ENCODE measurements at places on chromosomes 7 and 10.

GRCh38 chr10:71314028-71314693 lies 4.9 kb upstream of the SLC29A3 start:
- peak; percentile 41 for DNase-seq

- DNase-seq, result peak; percentile 42
These were observed 77.9 kb downstream of the SNX10 start for GRCh38 chr7:26369593-26369992.

GRCh38 chr10:102511583-102512274 lies 8.0 kb downstream of the SUFU start:
- DNase-seq, result no peak

GRCh38 chr7:110750931-110751605 lies 339.9 kb upstream of the LRRN3 start:
- no peak for DNase-seq

DNA sequence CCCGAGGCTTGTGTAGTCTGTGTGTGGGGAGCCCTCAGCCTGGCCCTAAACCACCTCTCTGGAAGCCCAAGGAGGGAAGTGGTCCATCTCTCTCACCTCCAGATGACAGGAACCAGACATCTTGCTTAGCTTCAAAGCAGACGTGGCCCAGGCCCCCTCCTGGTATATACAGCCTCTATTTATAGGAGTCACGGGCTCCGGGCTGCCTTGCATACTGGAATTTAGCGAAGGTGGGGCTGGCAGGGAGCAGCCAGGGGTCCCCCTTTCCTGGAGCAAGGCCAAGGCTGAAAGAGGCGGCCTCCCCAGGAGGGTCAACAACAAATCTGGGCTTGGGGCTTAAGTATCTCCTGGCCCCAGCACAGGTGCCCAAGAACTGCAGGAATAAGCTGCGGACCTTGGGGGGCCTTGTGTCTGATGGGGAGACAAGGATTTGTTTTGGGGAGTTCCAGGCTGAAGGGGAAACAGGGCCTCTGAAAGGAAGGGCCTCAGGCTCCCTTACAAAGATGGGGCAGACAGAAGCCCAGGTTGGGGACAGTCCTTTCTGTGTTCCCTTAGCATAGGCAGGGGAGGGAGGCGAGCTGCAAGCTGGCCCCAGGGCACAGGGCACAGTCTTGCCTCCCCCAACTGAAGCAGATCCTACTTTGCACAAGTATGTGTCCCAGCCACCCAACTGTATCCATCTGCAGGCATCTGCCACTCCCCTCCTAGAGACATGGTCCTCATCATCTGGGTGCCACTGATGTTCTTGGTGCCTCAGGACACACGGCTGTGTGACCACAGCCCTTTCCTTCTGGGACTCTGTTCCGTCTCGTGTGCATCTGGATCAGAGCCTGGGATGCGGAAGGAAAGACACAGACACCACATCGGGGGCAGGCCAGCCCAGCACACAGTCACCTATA lies 11.9 kb downstream of the ZCCHC24 start:
- no peak for DNase-seq

DNA sequence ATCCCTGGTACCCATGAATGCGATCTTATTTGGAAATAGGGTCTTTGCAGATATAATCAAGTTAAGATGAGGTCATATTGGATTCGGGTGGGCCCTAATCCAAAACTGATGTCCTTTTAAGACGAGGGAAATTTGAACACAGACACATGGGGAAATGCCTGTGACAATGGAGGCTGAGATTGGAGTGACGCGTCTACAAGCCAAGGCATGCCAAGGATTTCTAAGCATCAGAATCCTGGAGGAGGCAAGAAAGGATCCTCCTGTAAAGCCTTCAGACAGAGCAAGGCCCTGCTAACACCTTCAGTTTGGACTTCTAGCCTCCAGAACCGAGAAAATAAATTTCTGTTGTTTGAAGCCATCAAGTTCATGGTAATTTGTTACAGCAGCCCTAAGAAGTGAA lies 18.5 kb downstream of the PARP12 start:
- no peak for DNase-seq

- peak; percentile 51 for DNase-seq
These were observed 115.0 kb downstream of the ADCY1 start for GRCh38 chr7:45689011-45689796.

- DNase-seq, result no peak
These were observed 236.2 kb downstream of the SKIDA1 start for GRCh38 chr10:21289271-21289670.

DNA sequence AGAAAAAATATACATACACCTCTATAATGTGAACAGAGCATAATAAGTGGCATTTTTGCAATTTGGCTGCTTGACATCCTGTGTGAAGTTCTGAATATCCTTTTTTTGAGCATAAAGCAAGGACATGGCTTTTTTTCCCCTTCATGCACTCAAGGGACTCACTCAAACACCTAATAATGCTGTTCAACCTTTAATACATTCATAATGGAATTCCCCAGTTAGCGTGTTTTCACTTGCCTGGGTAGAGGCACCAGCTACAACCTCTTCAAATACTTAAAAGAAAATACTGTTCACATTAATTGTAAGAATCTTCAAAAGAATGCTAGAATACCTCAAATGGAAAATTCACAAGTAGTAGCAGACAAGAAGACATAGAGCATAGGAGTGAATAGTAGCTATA lies 316.8 kb downstream of the PCDH15 start:
- no peak for DNase-seq

DNA sequence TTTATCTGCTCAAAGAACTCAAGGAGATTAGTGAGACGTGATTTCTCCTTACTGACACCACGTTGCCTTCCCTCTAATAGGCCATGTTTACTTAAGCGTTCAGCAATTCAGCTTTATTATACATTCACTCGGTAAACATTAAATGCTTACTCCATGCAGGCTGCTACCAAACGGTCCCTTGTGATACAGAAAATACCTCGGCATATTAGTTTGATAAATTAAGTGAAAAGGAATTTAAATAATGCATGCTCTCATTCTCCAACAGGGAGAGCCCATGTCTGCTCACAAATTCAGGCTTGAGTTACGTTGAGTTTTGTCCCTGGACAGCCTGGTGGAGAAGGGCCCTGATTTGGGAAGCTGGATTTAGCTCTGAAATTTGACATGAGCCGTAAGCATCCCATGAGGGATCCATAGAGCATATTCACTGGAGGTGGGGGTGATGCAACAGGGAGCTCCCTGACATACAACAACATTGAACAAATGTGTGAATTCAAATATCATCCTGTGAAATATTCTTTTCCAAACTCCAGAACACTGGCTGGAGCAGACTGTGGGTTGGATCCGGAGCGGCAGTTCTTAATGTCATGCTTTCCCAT lies 86.3 kb downstream of the TBXAS1 start:
- no peak for DNase-seq

GRCh38 chr7:130923930-130924329 lies 189.9 kb upstream of the KLF14 start:
- DNase-seq, result no peak

- DNase-seq, result no peak
These were observed 73.0 kb downstream of the TCF7L2 start for GRCh38 chr10:113023017-113023416.

DNA sequence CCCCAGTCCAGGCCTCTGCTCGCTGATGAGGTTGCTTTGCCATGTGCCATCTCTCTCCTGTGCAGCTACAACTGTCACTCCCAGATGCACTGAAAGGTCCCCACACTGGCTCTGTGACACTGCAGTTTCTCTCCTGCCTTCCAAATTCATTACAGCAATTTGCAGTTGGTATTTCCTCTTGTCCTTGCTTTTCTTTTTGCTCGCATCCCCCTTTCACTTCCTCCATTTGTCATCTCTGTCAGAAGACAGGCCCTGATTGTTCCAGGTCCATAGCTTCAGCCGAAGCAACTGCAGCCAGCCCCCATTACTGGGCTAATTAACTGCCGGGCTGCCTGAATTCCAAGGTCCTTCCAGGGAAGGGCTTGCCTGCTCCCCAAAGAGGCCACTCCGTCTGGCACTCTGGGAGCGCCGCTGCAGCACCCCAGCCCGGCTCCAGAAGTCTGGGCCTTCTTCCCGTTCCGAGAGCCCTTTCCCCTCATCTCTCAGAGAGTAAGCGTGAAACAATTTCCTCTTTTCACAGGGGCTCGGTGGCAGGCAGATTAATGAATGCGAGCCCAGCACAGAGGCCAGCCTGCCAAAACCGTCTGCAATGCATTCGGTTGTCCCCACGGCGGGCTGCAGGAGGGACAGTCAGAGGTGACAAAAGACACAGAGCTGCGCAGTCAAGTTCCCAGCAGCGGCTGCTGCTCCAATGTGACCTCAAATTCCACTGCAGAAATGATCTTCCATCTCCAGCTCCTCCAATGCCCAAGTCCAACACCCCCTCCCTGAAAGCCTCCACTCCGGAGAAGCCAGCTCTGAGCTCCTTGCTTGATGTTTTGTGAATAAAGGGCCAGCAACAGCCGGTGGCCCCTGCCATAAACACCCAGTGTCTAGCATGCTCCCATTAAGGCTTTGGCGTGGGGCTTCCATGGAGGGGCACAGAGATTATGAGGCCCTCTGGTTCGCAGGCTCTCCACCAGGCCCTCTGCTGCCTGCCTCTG lies 279.4 kb upstream of the HABP2 start:
- no peak for DNase-seq

- DNase-seq, result no peak
These were observed 133.1 kb upstream of the PPP2R2D start for GRCh38 chr10:131767716-131768115.

DNA sequence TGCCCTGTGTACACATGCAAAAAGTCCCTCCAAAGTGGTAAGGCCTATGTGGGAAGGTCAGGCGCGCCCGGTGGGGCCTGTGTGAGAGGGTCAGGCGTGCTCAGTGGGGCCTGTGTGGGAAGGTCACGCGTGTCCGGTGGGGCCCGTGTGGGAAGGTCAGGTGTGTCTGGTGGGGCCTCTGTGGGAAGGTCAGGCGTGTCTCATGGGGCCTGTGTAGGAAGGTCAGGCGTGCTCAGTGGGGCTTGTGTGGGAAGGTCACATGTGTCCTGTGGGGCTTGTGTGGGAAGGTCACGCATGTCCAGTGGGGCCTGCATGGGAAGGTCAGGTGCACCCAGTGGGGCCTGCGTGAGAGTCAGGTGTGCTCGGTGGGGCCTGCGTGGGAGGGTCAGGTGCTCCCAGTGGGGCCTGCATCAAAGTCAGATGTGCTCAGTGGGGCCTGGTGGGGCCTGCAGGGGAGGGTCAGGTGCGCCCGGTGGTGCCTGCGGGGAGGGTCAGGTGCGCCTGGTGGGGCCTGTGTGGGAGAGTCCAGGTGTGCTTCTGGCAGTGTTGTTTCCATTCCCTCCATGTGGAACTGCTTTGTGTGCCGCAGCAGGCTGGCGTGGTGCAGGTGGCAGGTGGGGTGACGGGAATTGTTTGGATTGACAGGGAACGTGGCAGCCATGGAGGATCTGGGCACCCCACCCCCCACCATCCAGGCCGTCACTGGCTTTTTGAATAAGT lies 15.4 kb downstream of the LRRC27 start:
- no peak for DNase-seq

- no peak for DNase-seq
These were observed 149.3 kb downstream of the KLF6 start for GRCh38 chr10:3635697-3636096.

DNA sequence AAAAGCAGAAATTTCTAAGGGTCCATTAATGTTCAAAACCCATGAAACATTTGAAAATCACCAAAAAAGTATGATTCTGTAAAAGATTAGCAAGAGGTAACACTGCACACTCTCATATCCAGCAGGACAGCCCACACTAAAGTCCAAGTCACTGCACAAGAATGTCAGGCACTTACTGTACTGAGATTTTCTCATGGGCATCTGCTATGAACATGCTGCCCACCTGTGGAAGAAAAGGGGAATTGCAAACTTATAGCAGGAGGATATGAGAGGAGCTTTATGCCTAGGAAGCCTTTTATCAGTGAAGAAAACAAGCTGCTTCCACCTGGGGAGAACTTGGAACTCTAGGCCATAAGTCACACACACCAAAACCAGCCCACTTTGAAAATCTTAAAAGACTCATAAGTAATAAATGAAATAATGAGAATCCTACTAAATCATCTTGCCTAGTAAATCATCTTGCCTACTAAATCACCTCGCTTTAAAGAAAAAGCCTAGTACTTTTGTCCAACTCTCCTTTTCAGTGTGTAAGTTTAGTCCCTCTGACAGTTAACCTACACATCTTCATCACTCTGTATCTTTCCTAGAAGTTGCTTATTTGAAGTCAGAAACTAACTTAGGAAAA lies 46.1 kb downstream of the ARMH3 start:
- peak; percentile 87 for DNase-seq

GRCh38 chr10:71921324-71922027 lies 42.7 kb upstream of the CHST3 start:
- DNase-seq, result no peak

- no peak for DNase-seq
These were observed 58.2 kb upstream of the PTPRN2 start for GRCh38 chr7:158645842-158646241.

GRCh38 chr10:100413173-100413572 lies 49.6 kb upstream of the WNT8B start:
- no peak for DNase-seq

DNA sequence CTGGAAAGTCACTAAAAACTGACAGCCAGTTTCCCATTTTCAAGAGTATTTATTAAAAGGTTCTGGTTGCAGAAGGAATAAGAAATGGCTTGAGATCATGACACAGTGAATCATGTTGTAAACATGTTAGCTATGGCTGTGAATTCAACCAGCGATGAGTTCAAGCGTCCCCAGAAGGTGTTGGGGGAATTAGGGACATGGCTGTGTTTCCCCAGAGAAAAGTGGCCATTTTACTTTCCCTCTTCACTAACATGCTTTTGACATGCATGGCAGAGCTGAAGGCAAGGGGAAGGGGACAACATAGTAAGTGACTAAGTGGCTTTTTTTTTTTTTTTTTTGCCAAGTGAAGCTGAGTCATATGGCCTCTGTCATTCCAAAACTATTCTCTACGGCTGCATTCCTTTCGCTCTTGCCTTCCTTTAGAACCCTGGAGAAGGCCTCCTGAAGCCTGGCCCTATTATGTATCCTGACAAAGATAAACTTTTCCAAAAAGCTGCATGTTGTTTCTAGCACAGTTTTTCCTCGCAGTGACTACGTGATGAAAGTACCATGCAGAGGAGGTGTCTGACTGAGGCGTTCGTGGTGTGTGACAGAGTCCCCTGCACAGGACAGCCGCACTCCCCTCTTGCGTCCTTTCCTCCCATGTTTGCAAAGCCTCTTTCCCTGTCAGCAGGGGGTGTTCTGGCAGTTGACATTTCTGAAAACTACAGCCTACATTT lies 46.9 kb downstream of the EGFR start:
- DNase-seq, result peak; percentile 98

DNA sequence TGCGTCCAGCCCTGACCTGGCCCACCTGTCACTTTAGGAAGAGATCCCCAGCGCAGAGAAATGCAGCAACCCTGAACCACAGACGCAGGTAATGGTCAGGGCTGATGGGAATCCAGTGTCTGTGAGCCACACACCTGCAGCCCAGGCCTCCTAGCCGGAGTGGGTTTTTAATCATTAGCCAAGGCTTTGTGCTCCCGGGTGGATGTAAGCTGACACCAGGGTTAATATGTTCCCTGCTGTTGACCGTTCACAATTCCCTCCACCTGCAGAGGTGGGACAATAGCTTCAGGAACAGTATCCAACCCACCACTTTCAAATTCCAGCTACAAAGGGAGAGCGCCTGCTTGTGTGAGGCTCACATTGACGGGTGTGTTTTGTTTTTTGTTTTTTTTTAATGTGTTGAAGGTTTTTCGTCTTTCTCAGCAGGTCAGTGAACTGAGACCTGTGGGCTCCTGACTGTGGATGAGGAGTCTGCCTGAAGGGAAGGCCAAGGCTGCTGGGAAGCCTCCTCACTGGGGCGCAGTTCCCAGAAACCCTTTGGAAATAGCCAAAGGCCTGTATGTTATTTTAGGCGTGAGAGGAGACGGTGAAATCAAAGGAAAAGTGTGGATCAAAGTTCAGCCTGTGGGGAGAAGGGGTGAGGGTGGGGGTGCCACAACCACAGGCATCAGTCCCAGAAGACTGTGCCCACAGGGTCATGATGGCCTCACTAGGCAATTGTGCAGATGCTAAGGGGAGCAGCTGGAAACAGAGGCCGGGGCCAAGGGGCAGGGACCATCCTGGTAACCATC lies 111.1 kb downstream of the TNS3 start:
- DNase-seq, result peak; percentile 76
